Esophagus muscularis mucosa (tissue), 4 donors: ENCODE measurements at places on chromosomes 11 and 22.

DNA sequence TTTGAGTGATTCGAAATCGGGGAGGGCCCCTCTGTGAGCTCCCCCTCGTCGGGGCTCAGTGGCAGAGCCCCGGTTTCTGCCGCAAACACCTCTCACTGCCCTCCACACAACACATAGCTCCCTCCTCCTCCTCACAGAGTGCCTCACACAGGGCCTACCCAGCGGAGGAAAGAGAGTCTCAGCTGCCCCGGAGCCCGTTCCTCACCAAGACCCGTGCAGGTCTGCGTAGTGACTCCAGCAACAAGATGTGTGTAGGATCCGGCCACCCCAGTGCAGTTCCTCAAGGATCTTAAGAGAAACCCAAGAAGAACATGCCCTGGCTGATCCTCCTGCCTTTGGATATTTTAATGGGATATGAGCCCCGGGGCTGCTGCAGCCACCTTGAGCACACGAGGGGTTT lies 238.4 kb downstream of the BRD1 start:
- H3K27me3 ChIP-seq, result no peaks in the 10 kb centered on the region
- DNase-seq, result no peak
- H3K36me3 ChIP-seq, result no peaks in the 10 kb centered on the region
- H3K27ac ChIP-seq, result no peak overlapping the region
- H3K4me3 ChIP-seq, result no peak overlapping the region

DNA sequence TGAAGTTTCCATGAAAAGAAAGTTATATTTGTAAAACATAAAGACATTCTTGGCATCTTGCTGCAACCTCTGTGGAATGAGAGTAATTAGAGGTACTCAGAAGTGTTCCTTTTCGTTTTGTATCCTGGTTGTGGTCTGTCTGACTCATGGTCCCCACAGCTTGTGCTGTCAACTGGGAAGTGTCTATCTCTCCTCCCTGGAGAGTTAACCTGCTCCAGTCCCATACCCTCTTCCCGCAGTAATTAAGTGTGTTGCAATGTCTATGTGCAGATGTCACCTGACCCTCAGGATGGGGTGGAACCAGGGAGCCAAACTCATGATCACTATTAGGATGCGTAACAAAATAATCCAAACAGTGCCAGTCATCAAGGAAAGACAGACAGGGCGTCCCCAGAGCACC lies 23.0 kb upstream of the ZDHHC13 start:
- H3K4me1 ChIP-seq, result no peaks in the 10 kb centered on the region
- no peak overlapping the region for H3K27ac ChIP-seq
- no peak overlapping the region for H3K4me3 ChIP-seq

DNA sequence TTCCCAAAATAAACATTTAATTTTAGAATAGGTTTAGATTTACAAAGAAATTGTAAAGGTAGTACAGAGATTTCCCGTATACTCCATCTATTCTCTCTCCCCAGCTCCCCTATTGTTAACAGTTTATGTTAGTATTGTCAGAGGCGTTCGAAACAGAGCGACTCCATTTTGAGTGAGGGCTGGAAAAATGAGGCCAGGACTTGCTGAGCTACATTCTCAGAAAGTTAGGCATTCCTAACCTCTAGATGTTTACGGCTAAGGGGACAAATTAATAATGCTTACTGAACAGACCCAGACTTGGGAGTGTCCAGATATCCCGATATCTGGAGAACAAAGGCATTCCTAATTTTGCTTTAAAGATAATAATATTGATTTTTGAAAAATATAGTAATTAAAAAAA lies 12.4 kb upstream of the NUP160 start:
- no peak overlapping the region for H3K4me3 ChIP-seq
- no peaks in the 10 kb centered on the region for H3K36me3 ChIP-seq
- no peaks in the 10 kb centered on the region for H3K27me3 ChIP-seq
- DNase-seq, result no peak

DNA sequence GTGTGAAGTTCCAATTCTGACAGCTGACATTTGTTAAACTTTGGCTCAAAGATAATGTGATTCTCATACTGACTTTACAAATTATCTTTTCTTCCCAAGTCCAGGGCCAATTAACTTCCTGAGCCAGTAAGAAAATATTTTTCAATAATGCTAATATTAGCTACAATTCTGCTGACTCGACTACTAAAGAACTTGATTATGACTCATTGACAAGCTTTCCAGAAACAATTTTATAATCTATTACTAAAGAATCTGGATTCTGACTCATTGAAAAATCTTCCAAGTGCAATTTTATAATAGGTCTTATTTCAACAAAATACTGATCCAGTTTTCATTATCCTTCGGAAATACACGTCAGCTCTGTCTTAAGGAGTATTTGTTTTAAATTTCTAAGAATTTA lies 12.9 kb upstream of the XKR3 start:
- H3K4me3 ChIP-seq, result no peak overlapping the region
- no peaks in the 10 kb centered on the region for H3K27me3 ChIP-seq
- H3K27ac ChIP-seq, result no peak overlapping the region
- H3K36me3 ChIP-seq, result no peaks in the 10 kb centered on the region

DNA sequence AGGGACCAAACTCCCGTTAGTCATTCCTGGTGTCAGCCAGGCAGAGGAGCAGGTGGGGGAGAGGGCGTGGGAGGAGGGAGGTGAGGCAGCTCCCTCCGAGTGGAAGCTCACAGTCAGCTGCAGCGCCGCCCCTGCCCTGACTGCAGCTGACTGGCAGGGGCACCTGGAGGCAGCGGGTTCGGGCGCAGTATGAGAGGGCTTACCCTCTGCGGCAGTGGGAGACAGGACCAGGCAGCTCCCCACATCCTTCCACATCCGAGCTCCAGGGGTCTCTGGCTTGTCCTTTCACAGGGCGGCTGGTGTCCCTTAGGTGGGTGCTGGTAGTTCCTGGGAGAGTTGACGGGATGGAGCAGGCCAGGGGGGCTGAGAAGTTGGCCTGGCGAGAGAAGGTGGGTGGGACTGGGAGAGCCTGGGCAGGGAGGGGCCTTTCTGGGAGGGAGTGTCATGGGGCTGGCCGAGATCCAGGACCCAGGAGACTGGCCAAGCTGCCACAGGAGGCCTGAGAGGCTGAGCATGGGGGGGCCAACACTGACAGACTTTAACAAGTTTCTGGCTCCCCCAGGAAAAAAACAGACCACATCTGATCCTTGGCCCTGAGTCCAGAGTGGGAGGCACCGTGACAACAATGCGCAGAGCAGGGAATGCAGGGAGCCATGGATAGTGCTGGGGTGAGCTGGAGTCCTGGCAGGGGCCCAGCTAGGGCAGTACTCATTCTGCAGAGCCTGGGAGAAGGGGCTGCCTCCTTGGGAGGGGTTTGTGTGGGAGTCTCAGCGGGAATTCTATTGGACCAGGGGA lies 4.9 kb downstream of the ADORA2A start:
- no peak overlapping the region for H3K4me3 ChIP-seq
- no peaks in the 10 kb centered on the region for H3K27me3 ChIP-seq
- H3K36me3 ChIP-seq, result no peaks in the 10 kb centered on the region
- peak overlapping the region; percentile 56 for H3K27ac ChIP-seq
- no peak for DNase-seq
- peaks cover 59% of the 10 kb centered on the region for H3K4me1 ChIP-seq

DNA sequence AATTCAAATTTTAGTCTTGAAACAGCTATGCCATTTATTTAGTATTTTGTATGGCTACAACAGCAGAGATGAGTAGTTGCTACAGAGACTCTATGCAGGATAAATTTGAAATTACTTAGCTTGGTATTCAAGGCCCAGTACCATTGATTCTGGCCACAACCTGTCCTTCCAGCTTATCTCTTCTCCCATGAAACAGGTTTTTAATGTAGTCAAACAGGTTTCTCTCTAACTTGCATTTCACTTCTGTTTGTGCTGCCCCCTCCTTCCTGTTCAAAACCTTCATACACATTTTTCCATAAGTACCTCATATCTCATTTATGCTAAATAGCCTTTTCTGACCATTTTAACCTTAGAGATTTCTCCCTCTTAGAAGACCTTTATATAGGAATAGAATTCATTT lies 3.3 kb downstream of the USP47 start:
- no peaks in the 10 kb centered on the region for H3K36me3 ChIP-seq
- H3K4me1 ChIP-seq, result peaks cover 71% of the 10 kb centered on the region
- peak overlapping the region; percentile 99 for H3K27ac ChIP-seq
- no peaks in the 10 kb centered on the region for H3K27me3 ChIP-seq
- no peak overlapping the region for H3K4me3 ChIP-seq
- no peak for DNase-seq
